ENCODE measurements at places on chromosomes 6 and 20.

GRCh38 chr20:37711001-37711400 is 17.2 kb downstream of the CTNNBL1 start:
- no peak for DNase-seq

- DNase-seq, result no peak
Measured at GRCh38 chr6:46262928-46263706, 92.3 kb upstream of the ENPP5 start.

DNA sequence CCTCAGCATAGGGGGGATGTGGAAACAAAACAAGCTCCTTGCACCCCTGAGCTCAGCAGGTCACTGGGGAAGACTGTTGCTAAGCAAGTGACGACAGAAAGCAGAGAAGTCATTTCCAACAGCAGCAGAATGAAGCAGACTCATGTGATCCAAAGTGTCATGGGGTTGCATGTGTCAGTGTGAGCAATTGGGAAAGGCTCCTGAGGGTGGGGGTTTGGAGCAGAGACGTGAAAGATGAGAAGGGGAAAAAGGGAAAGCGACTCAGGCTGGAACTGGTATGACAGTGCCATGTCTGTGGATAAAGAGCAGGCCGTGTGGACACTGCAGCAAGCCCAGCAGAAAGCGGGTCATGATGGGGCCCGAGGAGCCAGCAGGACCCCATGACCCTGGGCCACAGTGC is 363.9 kb downstream of the PREX1 start:
- no peak for DNase-seq

- no peak for DNase-seq
Measured at GRCh38 chr20:63094767-63095499, 88.2 kb upstream of the BHLHE23 start.

GRCh38 chr20:22846863-22847262 is 188.2 kb upstream of the SSTR4 start:
- no peak for DNase-seq

DNA sequence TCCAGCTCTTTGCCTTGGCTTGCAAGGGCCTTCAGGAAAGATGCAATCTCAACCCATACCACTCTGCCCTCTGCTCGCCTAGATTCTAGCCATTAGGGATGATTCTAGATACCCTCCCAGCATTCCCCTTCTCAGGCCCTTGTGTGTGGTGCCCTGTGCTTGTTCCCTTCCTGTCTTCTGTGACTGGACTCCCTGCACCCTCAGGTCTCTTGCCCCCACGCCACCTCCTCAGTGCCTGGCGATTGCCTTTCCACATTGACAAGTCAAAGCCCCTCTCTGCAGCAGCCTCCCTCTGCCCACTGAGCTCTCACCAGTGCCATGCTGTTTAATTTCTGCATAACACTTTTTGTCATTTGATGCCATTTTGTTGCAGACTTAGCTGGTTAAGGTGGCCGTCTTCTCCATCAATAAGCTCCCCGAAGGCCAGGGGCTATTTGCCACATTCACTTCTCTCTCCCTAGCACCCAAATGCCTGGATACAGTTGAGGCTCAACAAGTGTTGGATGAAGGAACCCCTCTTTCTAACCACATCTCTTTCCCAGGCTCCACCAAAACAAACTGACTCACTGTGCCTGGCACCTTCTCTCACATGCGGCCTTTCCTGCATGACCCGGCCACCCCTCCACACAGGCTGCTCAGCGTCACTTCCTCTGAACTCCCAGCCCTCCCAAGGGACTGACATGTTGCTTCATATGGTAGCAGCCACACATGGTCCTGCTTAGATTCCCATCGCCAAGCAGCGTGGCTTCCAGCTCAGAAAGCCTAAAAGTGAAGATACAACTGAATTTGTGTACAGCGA is 4.6 kb upstream of the TXNDC5 start:
- DNase-seq, result no peak

DNA sequence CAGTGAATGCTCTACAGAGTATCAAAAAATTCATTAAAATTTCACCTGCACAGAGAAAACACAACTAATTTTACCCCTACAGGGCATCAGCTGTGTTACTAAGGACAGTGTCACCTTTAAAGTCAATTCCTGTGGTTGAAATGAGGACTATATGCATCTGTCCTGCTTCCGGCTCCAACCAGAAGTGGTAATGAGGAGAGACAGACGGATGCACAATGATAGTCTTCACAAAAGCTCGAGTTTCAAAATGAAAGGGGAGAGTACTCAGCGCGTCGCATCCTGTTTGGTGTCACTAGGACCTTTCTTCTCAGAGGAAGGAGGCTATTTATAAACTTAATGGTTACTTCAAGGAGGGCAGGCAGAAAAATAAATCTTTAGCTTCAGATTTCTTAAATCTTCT is 86.5 kb downstream of the LYRM4 start:
- peak; percentile 70 for DNase-seq

DNA sequence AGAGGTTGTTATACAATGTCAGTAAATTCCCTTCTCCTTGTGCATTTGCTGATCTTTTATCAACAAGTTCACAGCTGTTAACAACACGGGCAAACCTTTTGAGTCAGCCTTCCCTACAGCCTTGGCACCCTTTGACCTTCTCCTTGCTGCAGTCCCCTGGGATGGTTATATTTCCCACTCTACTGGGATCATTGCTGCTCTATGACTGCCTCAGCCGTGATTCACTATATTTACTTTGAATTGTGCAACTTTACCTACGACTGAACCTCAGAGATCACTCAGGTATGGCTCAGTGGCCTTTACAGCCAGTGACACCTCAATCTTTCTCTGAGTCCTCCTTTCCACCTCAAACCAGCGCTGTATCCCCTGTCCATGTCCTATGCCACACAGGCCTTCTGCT is 1293.3 kb downstream of the EPHA7 start:
- no peak for DNase-seq

GRCh38 chr6:170004585-170005210 is 253.3 kb downstream of the ERMARD start:
- DNase-seq, result no peak

GRCh38 chr6:39599973-39600372 is 125.2 kb downstream of the KIF6 start:
- no peak for DNase-seq

DNA sequence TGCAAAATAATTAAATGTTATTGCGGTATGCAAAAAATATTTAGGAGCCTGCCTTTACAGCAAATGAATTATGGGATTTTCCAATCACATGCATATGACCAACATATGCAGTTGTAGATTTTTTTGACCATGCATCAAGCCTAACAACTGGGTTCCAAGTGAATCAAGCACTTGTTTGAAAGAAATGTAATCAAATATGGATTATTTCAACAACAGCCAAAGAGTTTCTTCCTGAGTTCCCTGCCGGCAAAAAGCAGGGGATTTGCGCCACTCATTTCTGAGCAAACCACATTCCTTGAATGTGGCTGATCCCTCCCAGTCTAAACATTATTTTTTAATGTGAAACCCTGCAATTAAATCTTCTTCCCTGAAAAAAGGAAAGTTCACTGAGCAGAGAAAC is 100.1 kb upstream of the ADTRP start:
- no peak for DNase-seq

- DNase-seq, result no peak
Measured at GRCh38 chr6:56913285-56914074, 41.4 kb upstream of the BEND6 start.

- no peak for DNase-seq
Measured at GRCh38 chr6:52595000-52595795, 18.3 kb upstream of the TRAM2 start.

GRCh38 chr20:46330831-46331371 is 22.6 kb upstream of the CDH22 start:
- DNase-seq, result no peak

- DNase-seq, result no peak
Measured at GRCh38 chr20:7723284-7723683, 217.0 kb downstream of the HAO1 start.

DNA sequence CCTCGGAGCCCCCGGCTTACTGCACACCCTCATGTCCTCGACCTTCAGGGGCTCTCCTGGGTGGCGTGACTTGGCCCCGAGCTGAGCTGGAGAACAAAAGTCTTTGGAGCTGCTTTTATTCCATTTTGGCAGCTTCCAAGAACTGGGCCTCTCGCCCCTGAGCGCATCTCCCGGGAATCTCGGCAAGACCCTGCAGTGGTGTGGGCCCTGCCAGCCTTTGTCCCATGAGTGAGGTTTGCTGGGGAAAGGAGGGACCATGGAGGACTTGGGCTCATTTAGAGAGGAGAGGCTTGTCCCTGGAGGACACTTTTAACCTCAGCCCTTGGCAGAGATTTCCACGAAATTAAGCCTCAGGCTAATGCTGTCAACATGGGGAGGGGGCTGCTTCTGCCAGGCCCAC is 62.3 kb upstream of the SLCO4A1 start:
- no peak for DNase-seq

DNA sequence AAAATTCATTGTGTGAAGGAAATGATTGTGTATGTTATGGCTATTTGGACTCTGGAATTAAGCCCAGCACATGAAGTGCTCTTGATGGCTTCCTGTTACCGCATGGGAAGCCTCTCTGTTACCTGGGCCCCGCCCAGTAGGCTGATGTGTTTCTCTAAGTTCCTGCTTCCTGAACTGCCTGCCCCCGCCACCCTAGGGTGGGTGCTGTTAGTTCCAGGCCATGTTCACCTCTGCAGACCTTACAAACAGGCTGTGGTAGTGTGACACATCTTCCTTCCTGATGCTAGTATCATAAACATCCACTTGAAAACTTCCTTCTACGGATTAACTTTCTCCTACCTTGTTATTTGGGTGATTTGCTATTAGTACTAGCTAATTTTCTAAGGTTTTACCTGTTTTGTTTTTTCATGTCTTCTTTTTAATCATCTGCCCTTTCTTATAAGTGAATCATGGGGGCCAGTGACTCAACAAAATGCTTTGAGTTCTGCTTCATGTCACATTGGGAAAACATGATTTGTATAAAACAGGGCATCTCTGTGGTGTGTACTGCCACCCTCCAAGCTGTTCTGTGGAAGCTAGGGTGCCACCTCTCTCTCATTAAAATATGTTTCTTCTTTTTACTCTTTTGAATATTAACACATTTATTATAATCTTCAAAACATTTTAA is 40.6 kb downstream of the SH3BGRL2 start:
- peak; percentile 73 for DNase-seq

- no peak for DNase-seq
Measured at GRCh38 chr6:49849213-49849907, 17.0 kb downstream of the CRISP1 start.

DNA sequence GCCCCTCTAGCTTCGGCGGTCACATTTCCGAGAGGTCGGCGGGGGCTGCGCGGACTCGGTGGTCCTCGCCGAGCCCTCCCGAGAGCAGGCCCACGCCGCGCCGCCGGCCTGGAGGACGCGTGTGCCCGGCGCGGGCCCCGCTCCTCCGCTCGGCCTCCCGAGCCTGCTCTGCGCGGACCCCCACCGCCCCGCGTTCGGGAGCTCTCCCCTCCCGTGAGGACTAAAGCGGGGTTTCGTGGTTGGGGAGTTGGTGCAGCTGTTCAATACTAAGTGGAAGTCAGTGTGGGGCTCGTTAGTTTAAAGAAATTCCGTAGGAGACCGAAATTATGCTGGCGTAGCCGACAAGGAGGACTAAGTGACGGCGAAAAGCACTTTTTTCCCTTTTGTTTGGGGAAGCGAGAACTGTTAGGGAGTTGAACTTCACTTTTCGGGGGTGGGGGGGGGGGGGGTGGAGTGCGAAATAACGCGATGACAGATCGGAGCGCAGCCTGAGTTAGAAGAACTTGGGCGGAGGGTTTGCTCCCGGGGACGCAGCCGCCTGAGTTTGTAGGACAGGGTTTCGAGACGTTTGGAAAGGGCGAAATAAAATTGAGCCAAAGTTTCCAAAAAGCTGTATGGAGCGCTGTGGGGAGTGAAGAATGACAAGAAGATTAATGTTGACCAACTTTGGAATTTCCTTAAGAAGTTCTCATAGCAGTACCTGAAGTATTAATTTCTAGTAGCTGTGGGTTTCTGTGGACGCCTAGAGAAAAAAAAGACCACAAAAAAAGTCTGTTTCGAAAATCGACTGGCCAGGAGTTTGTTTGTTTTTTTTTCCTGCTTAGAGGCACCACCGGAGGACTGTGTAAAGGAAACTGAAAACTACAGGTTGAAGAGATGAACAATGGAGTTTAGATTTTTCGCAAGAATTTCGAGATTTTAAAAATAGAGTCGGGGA is 1.4 kb downstream of the QKI start:
- peak; percentile 27 for DNase-seq

- DNase-seq, result no peak
Measured at GRCh38 chr6:124590001-124590400, 372.2 kb upstream of the RNF217 start.

GRCh38 chr20:43293068-43293786 is 103.5 kb upstream of the PTPRT start:
- DNase-seq, result no peak

GRCh38 chr6:37702314-37702713 is 4.6 kb upstream of the MDGA1 start:
- DNase-seq, result no peak

GRCh38 chr6:25750906-25751305 is 3.6 kb upstream of the SLC17A4 start:
- DNase-seq, result no peak

GRCh38 chr20:3090565-3090964 is 6.0 kb upstream of the AVP start:
- DNase-seq, result no peak

GRCh38 chr6:16979677-16980370 is 122.0 kb upstream of the STMND1 start:
- no peak for DNase-seq

GRCh38 chr6:41723530-41724227 is 11.7 kb downstream of the TFEB start:
- DNase-seq, result no peak

DNA sequence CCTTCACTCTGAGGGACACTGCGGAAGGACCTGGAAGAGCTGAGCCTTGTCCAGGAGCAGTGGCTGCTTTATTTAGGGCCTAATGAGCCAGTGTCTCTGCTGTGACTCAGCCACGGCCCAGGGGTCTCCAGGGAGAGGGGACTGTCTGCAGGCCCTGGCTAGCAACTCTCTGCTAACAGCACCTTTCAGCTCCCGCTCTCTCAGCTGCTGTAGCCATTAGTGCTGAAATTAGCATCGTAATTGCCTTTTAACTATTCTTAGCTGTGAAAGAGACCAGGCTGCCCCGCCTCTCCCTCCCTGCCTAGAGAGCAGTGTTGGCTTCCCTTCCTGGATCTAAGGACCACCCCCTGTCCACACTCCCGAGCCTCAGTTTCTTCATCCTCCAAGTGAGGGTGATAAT is 53.1 kb upstream of the SLC32A1 start:
- no peak for DNase-seq

GRCh38 chr6:84332139-84333034 is 104.9 kb upstream of the CEP162 start:
- no peak for DNase-seq

- peak; percentile 27 for DNase-seq
Measured at GRCh38 chr6:41546475-41546865, 289 bp downstream of the FOXP4 start.

- DNase-seq, result no peak
Measured at GRCh38 chr20:53656293-53657202, 62.9 kb upstream of the ZNF217 start.

GRCh38 chr20:25309395-25310267 is 61.7 kb downstream of the PYGB start:
- DNase-seq, result no peak

DNA sequence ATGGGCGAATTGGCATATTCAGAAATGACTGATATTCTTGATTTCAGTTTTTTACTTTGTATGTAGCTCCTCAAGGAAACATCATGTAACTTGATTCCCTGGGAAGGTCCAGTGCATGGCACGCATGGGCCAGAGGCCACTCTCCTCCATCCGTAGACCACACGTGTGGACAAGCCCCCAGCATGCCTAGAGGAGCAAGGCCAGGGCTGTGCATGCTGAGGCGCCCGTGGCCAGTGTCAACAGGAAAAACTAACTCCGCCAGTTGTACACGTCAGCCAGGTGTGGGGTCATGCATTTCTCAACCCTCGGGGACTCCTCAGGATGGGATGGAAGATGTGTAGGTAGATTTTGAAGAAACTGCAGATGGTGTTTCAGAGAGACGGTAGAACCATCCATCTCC is 37.8 kb upstream of the CD93 start:
- DNase-seq, result no peak
